ENCODE measurements at places on chromosomes 5 and 9.
A peak's percentile ranks its signal among the peaks of the same experiment; 100 is the strongest.

GRCh38 chr9:123169926-123170325 lies 98.5 kb downstream of the STRBP start:
- no peak for DNase-seq

DNA sequence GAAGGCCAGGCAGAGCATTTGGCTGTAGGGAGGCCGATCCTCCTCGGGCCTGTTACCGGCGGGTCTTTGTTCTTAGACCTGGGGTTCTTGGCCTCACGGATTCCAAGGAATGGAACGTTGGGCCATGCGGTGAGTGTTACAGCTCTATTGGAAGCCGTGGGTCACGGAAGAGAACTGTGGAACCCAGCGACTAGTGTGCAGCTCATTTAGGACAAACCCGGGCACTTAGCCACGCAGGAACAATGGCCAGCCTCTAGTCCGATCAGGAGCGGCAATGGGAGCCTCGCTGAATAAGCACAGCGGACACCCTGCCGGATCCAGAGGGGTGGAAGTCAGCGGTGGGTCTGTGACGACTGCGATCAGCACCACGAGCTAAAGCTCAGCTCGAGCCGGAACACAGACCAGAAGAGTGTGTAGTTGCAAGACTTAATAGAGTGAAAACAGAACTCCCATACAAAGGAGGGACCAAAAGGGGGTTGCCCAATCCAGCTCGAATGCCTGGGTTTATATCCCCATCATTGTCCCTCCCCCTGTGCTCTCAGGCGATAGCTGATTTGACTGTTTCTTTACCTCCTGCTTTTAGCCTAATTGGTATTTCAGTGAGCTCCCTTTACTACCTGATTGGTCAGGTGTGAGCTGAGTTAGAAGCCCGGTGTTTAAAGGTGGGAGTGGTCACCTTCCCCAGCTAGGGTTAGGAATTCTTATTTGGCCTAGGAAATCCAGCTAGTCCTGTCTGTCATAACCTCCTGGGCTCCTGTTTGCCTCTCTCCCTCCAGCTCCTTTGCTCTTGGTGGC lies 53.7 kb upstream of the RPL26L1 start:
- no peak for DNase-seq

- DNase-seq, result no peak
These were observed 25.9 kb downstream of the BRINP1 start for GRCh38 chr9:119343059-119343990.

DNA sequence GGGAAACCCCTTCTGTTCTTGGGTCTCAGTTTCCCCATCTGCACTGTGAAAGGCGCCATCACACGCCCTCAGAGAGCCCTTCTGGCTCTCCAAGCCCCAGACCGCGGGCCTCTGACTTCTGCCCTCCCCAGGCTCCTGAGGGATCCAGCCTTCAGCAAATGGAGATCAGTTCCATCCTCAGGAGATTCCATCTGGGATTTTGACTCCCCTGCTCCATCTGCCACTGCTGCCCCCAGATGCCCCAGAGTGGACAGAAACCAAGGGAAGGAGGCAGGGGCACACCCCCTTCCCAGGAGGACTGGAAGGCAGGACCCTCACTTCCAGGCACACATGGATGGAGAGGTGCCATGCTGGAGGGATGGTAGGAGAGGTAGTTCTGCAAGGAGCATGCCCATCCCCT lies 18.7 kb upstream of the RPS14 start:
- DNase-seq, result no peak

DNA sequence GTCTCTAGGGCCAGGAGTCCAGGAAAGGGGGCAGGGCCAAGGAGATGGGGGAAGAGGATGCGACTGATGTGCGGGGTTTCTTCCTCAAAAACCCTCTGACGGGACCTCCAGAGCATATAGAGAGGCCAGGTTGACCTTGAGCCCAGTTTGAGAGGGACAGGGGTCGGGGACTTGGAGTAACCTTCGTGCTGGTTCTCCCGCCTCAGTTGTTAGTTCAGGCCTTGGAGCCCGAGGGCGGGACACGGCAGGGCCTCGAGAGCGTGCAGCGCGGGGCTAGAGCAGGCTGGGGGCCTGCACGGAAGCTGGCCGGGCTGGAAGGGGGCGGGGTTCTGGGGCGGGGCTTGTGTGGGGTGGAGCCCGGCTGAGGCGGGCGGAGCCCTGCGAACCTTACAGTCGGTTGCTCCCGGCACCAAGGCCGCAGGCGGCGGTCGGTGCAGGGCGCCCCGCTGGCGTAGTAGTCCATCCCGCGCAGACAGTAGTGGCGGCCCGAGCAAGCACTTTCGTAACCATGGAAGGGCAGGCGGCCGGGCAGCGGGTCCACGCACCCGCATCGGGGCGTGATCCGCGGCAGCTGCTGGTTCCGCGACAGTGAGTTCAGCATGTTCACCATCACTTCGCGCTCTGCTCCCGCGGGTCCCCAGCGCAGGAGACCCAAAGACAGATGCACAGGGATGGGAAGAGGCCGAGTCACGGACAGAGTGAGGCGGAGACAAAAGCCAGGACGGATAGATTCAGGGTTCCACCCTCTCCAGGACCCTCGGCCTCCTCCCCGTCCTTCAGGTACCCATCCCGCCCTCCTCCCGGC lies 4.0 kb upstream of the MYORG start:
- DNase-seq, result peak; percentile 63

- DNase-seq, result no peak
These were observed 45.9 kb downstream of the BARX1 start for GRCh38 chr9:93909242-93909616.

DNA sequence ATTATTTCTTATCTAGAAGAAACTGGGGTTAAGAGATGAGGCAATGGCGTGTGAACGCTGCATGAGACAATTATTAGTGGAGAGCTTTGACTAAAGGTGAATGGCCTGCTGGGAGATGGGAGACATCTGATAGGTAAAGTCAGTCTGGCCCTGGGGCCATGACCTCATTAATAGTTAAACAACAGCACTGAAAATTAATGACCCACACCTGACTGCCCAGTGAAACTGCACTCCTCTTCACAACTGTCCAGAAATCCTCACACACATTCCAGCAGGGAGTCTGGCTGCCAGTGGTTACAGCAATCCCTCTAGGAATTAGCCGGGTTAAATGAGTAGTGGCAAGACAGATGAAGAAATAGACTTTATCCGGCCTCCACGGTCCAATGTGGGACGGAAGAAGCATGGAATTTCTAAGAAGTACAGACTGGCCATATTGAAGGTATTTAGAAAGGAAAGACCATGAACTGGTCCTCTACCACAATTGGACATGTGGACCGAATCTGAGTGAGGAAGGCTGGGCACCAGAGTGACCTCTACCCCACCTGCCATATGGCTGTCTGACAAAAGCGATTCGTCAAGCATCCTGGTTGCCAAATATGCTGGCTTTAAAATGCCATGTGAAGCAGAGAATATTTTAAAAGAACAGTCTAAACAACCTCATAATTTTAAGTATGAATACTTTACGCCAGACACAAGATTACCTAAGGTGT lies 138.4 kb downstream of the EFNA5 start:
- DNase-seq, result peak; percentile 38

- no peak for DNase-seq
These were observed 112.2 kb upstream of the LHFPL2 start for GRCh38 chr5:78760770-78761169.
